Kidney (tissue), 22 donors: ENCODE measurements at places on chromosomes 1 and 21. TPM values are rescaled to one million over a fixed set of nuclear protein-coding genes. Genes with fewer than 3 reads are reported as not detected.

The FBXO28 gene
- 8.8 TPM for polyA plus RNA-seq

The CFHR2 gene
- polyA plus RNA-seq, result not detected

The C1orf226 gene
- 4.9 TPM for polyA plus RNA-seq

The EIF2D gene
- polyA plus RNA-seq, result 44.5 TPM

The NR5A2 gene
- polyA plus RNA-seq, result 0.13 TPM

The GIPC2 gene
- polyA plus RNA-seq, result 20.3 TPM

The DESI2 gene
- 11.9 TPM for polyA plus RNA-seq

The ATP6V1G3 gene
- 102 TPM for polyA plus RNA-seq

The ORC1 gene
- polyA plus RNA-seq, result 0.37 TPM

The GPR153 gene
- 1.1 TPM for polyA plus RNA-seq

The CTNNBIP1 gene
- 26.4 TPM for polyA plus RNA-seq

The C8B gene
- not detected for polyA plus RNA-seq

The UQCRH gene
- polyA plus RNA-seq, result 850 TPM

The OR14K1 gene
- not detected for polyA plus RNA-seq

The B3GALT5 gene
- 0.24 TPM for polyA plus RNA-seq

The FCMR gene
- 1.3 TPM for polyA plus RNA-seq

The GPR37L1 gene
- polyA plus RNA-seq, result not detected

The AMY1B gene
- not detected for polyA plus RNA-seq

The USF1 gene
- 48.7 TPM for polyA plus RNA-seq

The BARHL2 gene
- polyA plus RNA-seq, result not detected

The MXRA8 gene
- polyA plus RNA-seq, result 64.7 TPM

The IL6R gene
- 6.2 TPM for polyA plus RNA-seq

The GPA33 gene
- polyA plus RNA-seq, result not detected

The HES2 gene
- 1.6 TPM for polyA plus RNA-seq

The ILDR2 gene
- 1.5 TPM for polyA plus RNA-seq

The HNRNPCL1 gene
- polyA plus RNA-seq, result not detected

The ADAM30 gene
- not detected for polyA plus RNA-seq

The TRAF3IP3 gene
- 3.6 TPM for polyA plus RNA-seq

The RHD gene
- not detected for polyA plus RNA-seq

The PLPPR4 gene
- polyA plus RNA-seq, result 0.45 TPM

The C1orf146 gene
- not detected for polyA plus RNA-seq

The TRIM17 gene
- 1.3 TPM for polyA plus RNA-seq

The TGFB2 gene
- polyA plus RNA-seq, result 1.4 TPM

The TMEM240 gene
- 1.7 TPM for polyA plus RNA-seq

The TOR1AIP1 gene
- polyA plus RNA-seq, result 20.8 TPM

The C1orf116 gene
- 11.9 TPM for polyA plus RNA-seq

The IGSF9 gene
- polyA plus RNA-seq, result 1.3 TPM

The LCA5L gene
- polyA plus RNA-seq, result 3.8 TPM

The CFAP57 gene
- 0.34 TPM for polyA plus RNA-seq

The SLAMF7 gene
- 0.65 TPM for polyA plus RNA-seq

The ACKR1 gene
- polyA plus RNA-seq, result 3.4 TPM

The SPRR1B gene
- not detected for polyA plus RNA-seq

The SPRTN gene
- polyA plus RNA-seq, result 5.3 TPM

The IQGAP3 gene
- 0.13 TPM for polyA plus RNA-seq

The VHLL gene
- not detected for polyA plus RNA-seq

The GNAT2 gene
- polyA plus RNA-seq, result not detected

The IFFO2 gene
- polyA plus RNA-seq, result 7.5 TPM

The CCDC17 gene
- 1.0 TPM for polyA plus RNA-seq

The RNU1-3 gene
- 26.8 TPM for polyA plus RNA-seq

The ST6GALNAC3 gene
- polyA plus RNA-seq, result 8.8 TPM

The AKR7A3 gene
- 108 TPM for polyA plus RNA-seq

The NBPF26 gene
- 1.9 TPM for polyA plus RNA-seq

The HTR6 gene
- polyA plus RNA-seq, result not detected

The PPM1J gene
- 3.4 TPM for polyA plus RNA-seq

The PROK1 gene
- polyA plus RNA-seq, result not detected

The HCRTR1 gene
- not detected for polyA plus RNA-seq

The ADGRL4 gene
- 16.8 TPM for polyA plus RNA-seq

The NR1I3 gene
- 19.6 TPM for polyA plus RNA-seq

The SPOCD1 gene
- polyA plus RNA-seq, result 0.22 TPM
